ENCODE measurements at places on chromosomes 1 and 21. TPM values are rescaled to one million over a fixed set of nuclear protein-coding genes. Genes with fewer than 3 reads are reported as not detected.

DNA sequence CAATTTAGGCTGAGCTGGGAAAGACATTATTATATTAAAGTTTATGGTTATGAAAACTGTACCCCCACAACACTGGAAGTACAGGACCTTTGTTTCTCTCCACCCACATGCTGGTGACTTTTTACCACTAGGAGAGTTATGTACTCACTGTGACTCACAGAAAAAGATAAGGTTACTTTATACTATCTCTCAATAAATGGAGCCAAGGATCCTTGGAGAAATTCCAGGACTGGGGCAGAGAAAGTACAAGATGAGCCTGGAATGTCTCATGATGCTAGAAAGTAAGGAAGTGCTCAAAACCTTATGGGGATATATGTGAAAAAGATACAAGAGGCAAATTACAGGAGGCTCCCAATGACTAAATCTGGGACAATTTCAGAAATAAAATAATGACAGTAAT is 63.9 kb upstream of the C1orf105 start:
- peak; percentile 74 for DNase-seq

- no peak for DNase-seq
Observed at GRCh38 chr1:14578156-14578555, 20.3 kb upstream of the KAZN start.

Gene TINAGL1
- 14.9 TPM for total RNA-seq

Gene A3GALT2
- not detected for total RNA-seq

Gene PLPP3
- total RNA-seq, result 17.5 TPM

All from SJSA1 (cell line).